A549 (cell line): ENCODE measurements at places on chromosomes 6 and 20.

DNA sequence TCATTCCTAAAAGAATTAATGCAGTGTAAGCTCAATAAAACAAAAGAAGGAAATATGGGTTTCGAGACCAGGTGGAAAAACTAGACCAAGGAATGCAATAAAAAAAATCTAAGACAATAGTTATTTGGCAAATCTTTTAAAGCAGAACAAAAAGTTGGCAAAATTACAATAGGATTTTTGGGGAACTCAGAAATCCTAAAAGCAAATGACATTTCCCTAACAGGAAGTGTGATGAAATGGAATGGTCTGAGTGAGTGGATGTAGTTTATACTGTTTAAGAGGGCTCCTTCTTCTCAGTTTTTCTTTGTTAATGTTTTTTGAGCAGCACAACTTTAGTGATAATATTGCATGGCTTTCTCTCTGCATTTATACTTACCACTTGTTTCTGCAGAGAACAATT is 190.0 kb downstream of the PLCB4 start:
- DNase-seq = no peak

DNA sequence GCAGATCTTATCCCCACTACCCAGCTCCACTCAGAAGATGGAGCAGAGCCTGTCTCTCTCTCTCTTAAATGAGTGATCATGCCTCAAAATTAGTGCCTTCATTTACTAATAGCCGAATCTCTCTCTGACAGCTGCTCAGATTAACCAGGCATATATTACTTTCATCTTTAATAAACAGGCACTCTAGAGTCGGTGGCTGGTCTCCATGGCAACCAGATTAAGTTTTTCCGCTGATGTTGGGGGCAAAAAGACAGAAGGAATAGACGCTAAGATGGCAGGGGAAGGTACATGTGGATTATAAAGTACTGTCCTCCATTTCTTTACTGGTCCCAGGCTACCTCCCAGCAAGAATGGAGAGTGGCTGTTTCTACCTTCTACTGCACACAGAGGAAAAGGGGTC is 121.6 kb downstream of the QRSL1 start:
- no peak for DNase-seq

GRCh38 chr20:11168026-11168425 is 494.2 kb upstream of the JAG1 start:
- peak; percentile 25 for DNase-seq

DNA sequence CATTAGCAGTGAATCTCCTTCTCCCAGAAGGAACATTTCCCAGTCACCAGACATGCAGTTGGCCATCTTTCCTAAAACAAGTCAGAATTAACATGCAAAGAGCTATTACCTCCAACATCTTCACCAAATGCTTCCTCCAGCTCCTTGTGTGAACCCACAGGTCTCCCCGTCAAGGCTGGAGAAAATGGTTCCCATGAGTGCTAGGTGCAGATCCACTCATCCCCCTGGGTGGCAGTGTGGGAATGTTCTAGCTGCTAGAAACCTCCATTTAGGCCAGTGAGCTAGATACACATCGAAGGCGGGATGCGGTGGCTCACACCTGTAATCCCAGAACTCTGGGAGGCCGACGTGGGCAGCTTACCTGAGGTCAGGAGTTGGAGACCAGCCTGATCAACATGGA is 603.9 kb upstream of the SLC35B3 start:
- no peak for DNase-seq

- DNase-seq = no peak
Observed at GRCh38 chr20:37411408-37412219, 65.7 kb downstream of the SRC start.

DNA sequence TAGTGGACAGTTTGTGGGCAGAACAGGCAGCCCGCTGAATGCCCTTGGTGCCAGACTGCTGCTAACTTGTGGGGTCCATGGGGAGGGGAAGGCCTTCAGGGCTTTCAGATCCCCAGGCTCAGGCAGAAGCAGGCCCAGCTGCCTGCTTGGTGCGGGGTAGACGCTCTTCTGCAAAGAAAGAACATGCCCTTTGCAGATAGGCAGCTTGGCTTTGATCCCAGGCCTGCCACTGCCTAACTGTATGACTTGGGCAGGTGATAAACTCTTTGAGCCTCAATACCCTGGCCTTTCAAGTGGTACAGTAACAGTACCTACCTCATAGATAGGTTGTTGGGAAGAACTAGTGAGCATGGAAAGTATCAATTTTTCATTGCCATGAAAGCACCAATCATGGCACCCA is 28.4 kb downstream of the CHMP4B start:
- no peak for DNase-seq

GRCh38 chr6:167212713-167213005 is 54.9 kb upstream of the GPR31 start:
- no peak for DNase-seq

DNA sequence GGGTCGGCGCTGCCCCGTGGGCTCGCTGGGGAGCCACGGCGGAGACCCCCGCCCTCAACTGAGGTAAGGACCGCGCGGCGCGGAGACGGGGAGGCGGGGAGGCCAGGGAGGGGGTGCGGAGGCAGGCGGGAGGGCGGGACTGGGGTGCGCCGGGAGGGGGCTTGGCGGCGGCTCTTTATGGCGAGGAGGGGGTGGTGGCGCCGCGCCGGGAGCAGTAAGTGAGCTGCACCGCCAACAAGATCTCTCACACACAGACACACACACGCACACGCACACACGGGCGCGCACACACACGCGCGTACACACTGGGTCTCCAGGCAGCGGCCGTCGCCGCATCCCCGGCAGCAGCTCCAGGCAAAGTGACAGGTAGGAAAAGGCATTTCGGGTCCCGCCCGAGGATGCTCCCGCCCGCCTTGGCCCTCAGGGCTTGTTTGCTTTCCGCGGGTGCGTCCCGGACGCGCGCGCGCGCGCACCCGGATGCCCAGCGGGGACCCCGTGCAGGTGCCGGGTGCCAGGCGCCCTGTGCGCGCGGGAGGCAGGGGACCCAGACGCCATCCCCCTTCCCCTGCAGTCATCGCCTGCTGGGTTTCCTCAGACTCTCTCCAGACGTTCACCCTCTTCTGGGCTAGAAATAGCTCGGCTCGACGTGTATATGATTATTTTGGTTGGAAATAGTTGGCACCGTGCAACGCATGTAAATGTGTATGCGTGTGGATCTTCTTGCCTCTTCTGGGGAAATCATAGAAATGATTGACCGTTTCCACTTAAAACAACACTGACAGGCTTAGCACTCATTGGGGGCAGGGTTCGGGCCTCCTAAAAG is at the start of gene PLCB4:
Gene PLCB4, plus strand, starts transcription at position 247 of the 823 bp plus-strand sequence. CDS start 238,728 bp downstream, outside the sequence.
- peak; percentile 63 for DNase-seq

- DNase-seq = no peak
Observed at GRCh38 chr6:167238694-167239467, 52.2 kb upstream of the UNC93A start.

DNA sequence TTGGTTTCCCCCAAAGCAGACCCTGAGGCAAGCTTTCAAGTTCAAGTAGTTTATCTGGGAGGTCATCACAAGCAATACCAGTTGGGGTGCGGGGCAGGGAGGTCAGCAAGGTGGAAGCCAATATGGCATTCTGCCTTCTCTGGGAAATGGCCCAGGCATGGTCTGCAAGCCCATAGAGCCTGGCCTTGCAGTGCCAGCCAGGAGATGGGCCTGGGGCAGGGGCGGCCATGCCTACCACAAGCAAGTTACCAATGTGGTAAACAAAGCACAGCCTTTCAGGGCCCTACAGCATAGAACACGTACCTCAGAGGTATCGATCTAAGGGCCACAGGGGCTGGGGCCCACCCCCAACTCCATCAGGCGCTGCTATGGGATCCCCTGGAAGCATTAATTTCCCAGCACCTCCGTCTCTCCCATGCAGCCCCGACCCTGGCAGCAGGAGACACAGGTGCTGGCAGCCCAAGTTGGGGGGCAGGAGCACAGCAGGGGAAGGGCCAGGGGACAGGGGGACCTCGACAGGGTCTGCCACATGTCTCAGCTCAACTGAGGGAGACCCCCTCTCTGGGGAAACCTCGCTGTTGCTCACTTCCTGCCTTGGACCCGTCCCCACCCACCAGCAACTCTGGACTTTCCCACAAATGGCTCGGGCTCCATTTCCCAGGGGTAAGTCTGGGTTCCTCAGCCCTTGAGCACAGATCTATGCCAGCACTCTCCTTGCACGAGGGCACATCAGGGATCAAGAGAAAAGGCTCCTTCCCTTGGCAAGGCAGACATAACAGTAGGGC is 369.0 kb downstream of the PREX1 start:
- no peak for DNase-seq

- no peak for DNase-seq
Observed at GRCh38 chr6:138987080-138987642, 892 bp downstream of the REPS1 start.

DNA sequence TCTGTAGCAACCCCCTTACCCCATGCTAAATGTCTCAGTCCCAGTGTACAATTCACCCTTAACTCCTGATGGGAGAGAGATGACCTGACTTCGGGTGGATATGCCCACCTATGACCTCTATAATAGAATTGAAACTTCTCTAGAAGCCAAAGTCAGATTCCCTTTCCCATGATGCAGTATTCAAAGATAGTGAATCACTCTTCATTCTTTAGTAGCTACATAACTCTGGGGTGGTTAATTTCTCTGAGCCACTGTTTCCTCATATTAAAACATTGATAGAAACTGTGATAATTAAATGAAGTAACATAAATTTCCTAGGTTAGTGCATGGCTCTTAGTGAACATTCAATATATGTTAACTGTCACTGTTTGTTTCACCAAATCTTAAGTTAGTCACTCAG is 500.4 kb downstream of the COL12A1 start:
- no peak for DNase-seq

GRCh38 chr20:62995898-62996595 is 10.7 kb downstream of the BHLHE23 start:
- DNase-seq = no peak

DNA sequence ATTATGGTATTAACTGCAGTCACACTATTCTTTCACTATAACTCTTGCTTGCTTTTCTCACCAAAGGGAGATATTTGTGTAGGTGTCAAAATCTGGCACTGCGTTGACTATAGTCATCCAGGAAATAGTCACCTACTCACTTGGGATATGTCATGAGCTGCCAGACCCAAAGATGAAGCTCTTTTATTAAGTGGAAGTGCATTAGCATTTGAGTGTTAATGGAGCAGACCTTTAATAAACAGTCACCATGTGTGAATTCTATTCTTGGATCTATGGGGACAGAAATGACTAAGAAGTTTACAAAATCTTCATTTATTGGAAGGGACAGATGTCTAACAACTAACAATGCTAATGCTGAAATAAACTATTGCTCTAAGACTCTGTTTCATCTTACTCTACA is 130.1 kb upstream of the NEDD9 start:
- DNase-seq = no peak

- DNase-seq = no peak
Observed at GRCh38 chr6:150099953-150100352, 31.0 kb upstream of the ULBP3 start.

- DNase-seq = no peak
Observed at GRCh38 chr20:35866418-35867202, 87.7 kb downstream of the SCAND1 start.

- no peak for DNase-seq
Observed at GRCh38 chr6:22108199-22108598, 188.6 kb downstream of the PRL start.

GRCh38 chr20:44586289-44586911 is 4.0 kb downstream of the PKIG start:
- no peak for DNase-seq

GRCh38 chr20:44203161-44203560 is 7.4 kb downstream of the OSER1 start:
- no peak for DNase-seq

DNA sequence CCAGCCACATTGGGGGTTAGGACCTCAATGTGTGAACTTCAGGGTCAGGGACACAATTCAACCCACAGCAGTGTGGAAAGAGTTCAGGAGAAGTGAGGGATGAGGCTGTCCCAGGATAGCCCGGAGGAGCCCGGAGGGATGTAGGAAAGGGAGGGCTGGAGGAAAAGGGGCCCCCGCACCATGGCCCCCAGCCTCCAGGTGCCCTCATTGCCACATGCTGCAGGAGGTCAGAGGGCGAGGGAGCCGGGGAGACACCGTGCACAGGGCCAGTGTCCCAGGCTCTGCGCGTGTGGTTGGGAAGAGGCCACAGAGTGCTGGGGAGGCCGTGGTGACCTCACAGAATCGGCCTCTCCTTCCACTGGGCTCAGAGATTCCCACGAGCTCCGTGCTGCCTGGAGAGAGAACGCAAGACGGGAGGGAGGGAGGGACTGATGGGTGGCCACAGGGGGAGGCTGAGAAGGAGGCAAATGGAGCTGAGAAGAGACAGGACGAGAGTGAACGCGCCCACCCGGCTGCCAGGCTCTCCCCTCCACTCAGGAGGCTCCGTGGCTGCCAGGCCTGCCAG is 215.1 kb downstream of the DLL1 start:
- no peak for DNase-seq

DNA sequence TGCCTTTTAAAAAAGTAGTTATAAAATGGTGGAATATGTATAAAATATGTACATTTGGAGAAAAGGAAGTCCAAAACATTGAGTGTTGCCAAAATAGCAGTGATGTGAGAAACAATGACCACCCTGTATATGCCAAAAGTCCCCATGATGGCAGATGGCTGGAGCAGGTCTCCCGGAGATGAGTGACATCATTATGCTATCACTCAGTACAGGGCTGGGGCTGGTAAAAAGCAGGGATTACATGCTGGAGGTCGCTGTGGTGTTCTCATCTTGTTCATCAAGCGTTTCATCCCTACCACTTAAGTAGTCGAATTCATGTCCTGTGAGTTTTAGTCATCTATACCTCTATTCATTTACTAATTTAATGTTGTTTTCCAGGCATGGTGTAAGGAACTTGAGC is 315.3 kb upstream of the SLC35B3 start:
- no peak for DNase-seq

DNA sequence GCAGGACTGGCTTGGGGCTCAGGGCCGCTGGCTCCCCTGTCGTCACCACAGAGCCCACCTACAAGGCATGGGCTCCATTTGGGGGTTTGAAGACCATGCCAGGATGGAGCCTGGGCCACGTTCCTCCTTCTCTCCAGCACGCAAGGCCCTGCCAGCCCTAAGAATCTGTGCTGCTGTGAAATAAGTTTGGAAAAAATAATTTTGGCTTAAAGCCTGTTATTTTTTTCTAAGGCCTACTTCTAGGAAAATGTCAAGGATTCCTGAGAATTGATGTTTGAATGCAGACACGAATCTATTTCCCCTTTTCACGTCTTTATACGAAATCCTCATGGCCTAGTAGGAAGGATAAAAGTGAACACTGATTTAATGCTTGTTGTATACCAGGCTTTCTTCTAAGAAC is 107.5 kb downstream of the LRFN2 start:
- DNase-seq = no peak

- peak; percentile 57 for DNase-seq
Observed at GRCh38 chr6:156427345-156427744, 349.8 kb upstream of the ARID1B start.

- no peak for DNase-seq
Observed at GRCh38 chr6:21881969-21882465, 288.5 kb downstream of the SOX4 start.
